Camera-type eye (tissue), 1 donor: ENCODE measurements at places on chromosomes 5 and 9. TPM values are rescaled to one million over a fixed set of nuclear protein-coding genes. Genes with fewer than 3 reads are reported as not detected.

Gene PCDH1
- total RNA-seq: 23.0 TPM

Gene NME5
- total RNA-seq: 5.6 TPM

Gene DOCK2
- total RNA-seq: 7.8 TPM

Gene GPR150
- total RNA-seq: not detected

Gene OBP2A
- not detected for total RNA-seq

Gene FGF18
- total RNA-seq: 5.3 TPM

Gene HAND1
- not detected for total RNA-seq

Gene ENC1
- total RNA-seq: 76.3 TPM

Gene DMRTA1
- 1.8 TPM for total RNA-seq

Gene MXD3
- 14.5 TPM for total RNA-seq

Gene SLC6A3
- 2.7 TPM for total RNA-seq

Gene HMMR
- total RNA-seq: 8.6 TPM

Gene ARL14EPL
- not detected for total RNA-seq

Gene HTR4
- 0.27 TPM for total RNA-seq

Gene CER1
- 0.88 TPM for total RNA-seq

Gene COL5A1
- 407 TPM for total RNA-seq

Gene TAF1L
- not detected for total RNA-seq

Gene ISOC1
- 67.3 TPM for total RNA-seq

Gene ENG
- 21.5 TPM for total RNA-seq

Gene ANXA1
- total RNA-seq: 153 TPM

Gene ZNF622
- 31.1 TPM for total RNA-seq

Gene AK8
- 2.1 TPM for total RNA-seq

Gene SLC34A3
- not detected for total RNA-seq

Gene KCNIP1
- 10.1 TPM for total RNA-seq

Gene HTR1A
- not detected for total RNA-seq

Gene FBP2
- total RNA-seq: 1.0 TPM

Gene OBP2B
- total RNA-seq: not detected

Gene RANBP3L
- total RNA-seq: 2.0 TPM

Gene APBA1
- 24.6 TPM for total RNA-seq

Gene OR1J2
- not detected for total RNA-seq
